Tongue (tissue), 3 donors: ENCODE measurements at places on chromosomes 4 and X. TPM values are rescaled to one million over a fixed set of nuclear protein-coding genes. Genes with fewer than 3 reads are reported as not detected.

The ZNF157 gene
- 0.92 TPM for total RNA-seq

The MEPE gene
- not detected for total RNA-seq

The FGFR3 gene
- total RNA-seq = 68.0 TPM

The TAF7L gene
- 0.82 TPM for total RNA-seq

The HEPH gene
- total RNA-seq = 19.0 TPM

The IQSEC2 gene
- total RNA-seq = 14.9 TPM

The ART3 gene
- 28.1 TPM for total RNA-seq

The SERPINA7 gene
- not detected for total RNA-seq

The AADAT gene
- total RNA-seq = 7.3 TPM

The PLXNB3 gene
- total RNA-seq = 6.8 TPM

The AWAT2 gene
- not detected for total RNA-seq

The TBC1D9 gene
- total RNA-seq = 30.0 TPM

The PPARGC1A gene
- total RNA-seq = 112 TPM

The GAGE12E gene
- not detected for total RNA-seq

The PRKG2 gene
- 0.92 TPM for total RNA-seq

The UFSP2 gene
- 48.9 TPM for total RNA-seq

The HUWE1 gene
- 123 TPM for total RNA-seq

The MAGEE2 gene
- total RNA-seq = not detected

The NEUROG2 gene
- total RNA-seq = not detected

The CFAP299 gene
- total RNA-seq = not detected

The PCSK1N gene
- 2.5 TPM for total RNA-seq

The CFAP47 gene
- 0.10 TPM for total RNA-seq

The TLR8 gene
- not detected for total RNA-seq

The CT83 gene
- total RNA-seq = not detected

The HERC5 gene
- total RNA-seq = 2.2 TPM

The ARMCX4 gene
- 23.7 TPM for total RNA-seq

The MAPK10 gene
- total RNA-seq = 9.4 TPM

The CNGA2 gene
- not detected for total RNA-seq

The SOD3 gene
- 46.3 TPM for total RNA-seq

The PAGE4 gene
- not detected for total RNA-seq

The DCLK2 gene
- 17.7 TPM for total RNA-seq

The GRIA3 gene
- total RNA-seq = 3.4 TPM

The ARHGEF38 gene
- total RNA-seq = 1.3 TPM

The PITX2 gene
- total RNA-seq = 58.0 TPM

The ZDHHC15 gene
- 2.9 TPM for total RNA-seq

The CWH43 gene
- 0.72 TPM for total RNA-seq

The SAGE1 gene
- total RNA-seq = not detected

The CCDC110 gene
- 3.3 TPM for total RNA-seq

The SSX2 gene
- total RNA-seq = not detected

The CA5B gene
- total RNA-seq = 8.3 TPM

The FREM3 gene
- total RNA-seq = not detected

The MAGEA9B gene
- total RNA-seq = not detected

The EGF gene
- total RNA-seq = 16.9 TPM

The NSG1 gene
- total RNA-seq = 2.4 TPM

The BEX1 gene
- total RNA-seq = 0.51 TPM

The USP17L18 gene
- not detected for total RNA-seq

The CCSER1 gene
- 19.9 TPM for total RNA-seq

The FGFBP1 gene
- 5.7 TPM for total RNA-seq

The DCK gene
- 29.5 TPM for total RNA-seq

The ARX gene
- 0.31 TPM for total RNA-seq

The ACE2 gene
- total RNA-seq = 0.51 TPM

The CCDC120 gene
- total RNA-seq = 2.7 TPM

The YY2 gene
- total RNA-seq = 0.92 TPM

The CCNA2 gene
- total RNA-seq = 26.6 TPM

The ATP2B3 gene
- total RNA-seq = 0.41 TPM

The CSAG3 gene
- total RNA-seq = not detected

The TCP11X2 gene
- total RNA-seq = not detected

The IGBP1 gene
- 80.4 TPM for total RNA-seq

The FMR1NB gene
- not detected for total RNA-seq
